A549 treated with CORT108297 at 1 μM for 4 hours (cell line): ENCODE measurements at places on chromosomes 12 and 14. TPM values are rescaled to one million over a fixed set of nuclear protein-coding genes. Genes with fewer than 3 reads are reported as not detected.

Gene TCL1B
- not detected in 5 replicates for total RNA-seq

Gene MYO1A
- total RNA-seq = 0.09 to 0.41 TPM (median 0.22 TPM) in 5 replicates

Gene HAL
- total RNA-seq = 0.16 to 0.30 TPM (median 0.18 TPM) in 4 of 5 replicates, not detected in the other

Gene PDZRN4
- total RNA-seq = not detected in 5 replicates

Gene AVPR1A
- 0.02 to 0.13 TPM (median 0.05 TPM) in 4 of 5 replicates, not detected in the other for total RNA-seq

Gene TAS2R42
- total RNA-seq = not detected in 5 replicates
